ENCODE measurements at places on chromosomes 4 and X.

- no peak overlapping the region for H3K27ac ChIP-seq
- H3K27me3 ChIP-seq = no peaks in the 10 kb centered on the region
- H3K4me3 ChIP-seq = no peak overlapping the region
- no peaks in the 10 kb centered on the region for H3K36me3 ChIP-seq
These were observed 14.9 kb upstream of the CYTL1 start for GRCh38 chr4:5034206-5034605.

DNA sequence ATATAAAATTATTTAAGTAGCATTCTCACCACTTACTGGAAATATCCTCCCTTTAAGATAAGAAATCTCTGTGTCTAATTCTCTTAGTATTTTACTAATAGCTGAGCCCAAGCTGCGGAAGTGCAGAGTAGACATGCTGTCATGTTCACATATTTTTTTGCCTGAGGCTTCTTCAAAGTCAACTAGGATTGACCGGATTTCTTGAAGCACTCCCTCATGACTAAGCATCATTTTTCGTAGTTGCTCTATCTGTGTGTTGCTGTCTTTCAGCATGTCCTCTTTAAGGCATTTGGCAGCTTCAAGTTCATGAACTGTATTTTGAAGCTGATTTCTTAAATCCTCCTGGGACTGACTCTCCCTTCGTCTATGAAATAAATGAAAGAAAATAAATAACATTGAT, 36.9 kb downstream of the CCDC158 start:
- DNase-seq = no peak
- H3K36me3 ChIP-seq = no peaks in the 10 kb centered on the region
- no peaks in the 10 kb centered on the region for H3K4me1 ChIP-seq
- H3K4me3 ChIP-seq = no peak overlapping the region
- H3K27me3 ChIP-seq = no peaks in the 10 kb centered on the region
- H3K27ac ChIP-seq = no peak overlapping the region

DNA sequence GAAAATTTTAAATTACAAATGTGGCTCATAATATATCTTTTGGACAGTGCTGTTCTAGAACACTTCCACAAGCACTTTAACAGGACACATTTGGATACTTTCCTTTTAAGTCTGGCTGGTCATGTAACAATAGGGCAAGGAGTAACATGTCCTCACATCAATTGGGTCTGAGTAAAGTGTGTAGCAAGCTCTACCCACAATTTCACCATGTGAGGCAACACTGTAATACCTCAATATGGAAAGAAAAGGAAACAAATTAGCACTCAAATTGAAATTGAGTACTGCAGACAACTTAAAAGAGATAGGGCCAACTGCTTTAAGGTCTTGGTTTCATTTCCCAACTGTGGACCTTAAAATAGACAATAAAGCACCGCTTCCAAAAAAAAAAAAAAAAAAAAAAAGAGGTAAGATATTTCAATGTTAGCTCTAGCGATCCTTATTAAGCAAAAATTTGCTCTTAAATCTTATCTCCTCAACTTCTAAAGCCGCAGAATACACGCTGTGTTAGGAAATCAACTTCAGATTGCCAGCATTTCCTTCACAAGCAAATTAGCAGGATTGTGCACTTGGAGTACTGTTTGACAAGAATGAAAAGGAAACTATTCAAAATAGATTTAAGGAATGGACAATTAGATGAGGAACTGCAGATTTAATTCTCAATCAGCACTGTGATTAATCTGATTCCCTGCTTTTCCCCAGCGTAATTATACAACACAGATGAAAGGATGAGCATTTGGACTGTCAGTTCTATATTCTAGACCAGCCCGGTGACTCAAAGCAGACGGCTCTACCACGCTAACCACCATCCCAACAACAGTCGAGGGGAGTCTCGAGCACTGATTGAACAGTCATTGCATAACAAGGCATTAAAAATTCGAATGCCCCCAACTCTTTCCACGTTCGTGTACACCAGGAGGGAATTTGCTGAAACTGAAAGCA, 1.6 kb downstream of the CASK start:
- no peak for DNase-seq
- peak overlapping the region; percentile 70 for H3K4me3 ChIP-seq
- no peak overlapping the region for H3K27ac ChIP-seq
- no peaks in the 10 kb centered on the region for H3K36me3 ChIP-seq

GRCh38 chr4:1074077-1074476, 39.3 kb downstream of the RNF212 start:
- DNase-seq = no peak
- H3K4me3 ChIP-seq = no peak overlapping the region
- H3K4me1 ChIP-seq = no peaks in the 10 kb centered on the region

DNA sequence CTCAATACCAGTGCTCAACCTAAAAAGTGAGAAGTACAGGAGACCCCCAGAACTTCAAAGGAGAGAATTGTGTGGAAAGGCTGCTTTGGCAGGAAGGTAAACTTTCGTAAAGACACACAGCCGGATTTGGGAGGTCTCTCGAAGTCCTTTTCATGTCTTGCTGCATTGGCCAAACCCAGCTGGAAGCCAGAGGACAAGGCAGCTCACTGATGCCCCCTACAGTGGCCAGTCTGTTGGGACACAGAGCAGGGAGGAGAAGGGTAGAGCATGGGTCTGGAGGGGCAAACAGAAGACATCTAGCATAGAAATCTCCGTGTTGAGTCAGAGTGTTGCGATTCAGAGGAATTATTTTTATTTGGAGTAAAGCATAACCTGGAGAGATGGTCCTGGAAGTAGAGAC, 198.9 kb downstream of the ANK2 start:
- no peak overlapping the region for H3K27ac ChIP-seq
- DNase-seq = no peak
- H3K27me3 ChIP-seq = no peaks in the 10 kb centered on the region
- no peaks in the 10 kb centered on the region for H3K4me1 ChIP-seq
- H3K36me3 ChIP-seq = no peaks in the 10 kb centered on the region

- H3K36me3 ChIP-seq = no peaks in the 10 kb centered on the region
- no peak overlapping the region for H3K4me3 ChIP-seq
- no peaks in the 10 kb centered on the region for H3K27me3 ChIP-seq
These were observed 200.2 kb downstream of the CLCN4 start for GRCh38 chrX:10356979-10357378.

DNA sequence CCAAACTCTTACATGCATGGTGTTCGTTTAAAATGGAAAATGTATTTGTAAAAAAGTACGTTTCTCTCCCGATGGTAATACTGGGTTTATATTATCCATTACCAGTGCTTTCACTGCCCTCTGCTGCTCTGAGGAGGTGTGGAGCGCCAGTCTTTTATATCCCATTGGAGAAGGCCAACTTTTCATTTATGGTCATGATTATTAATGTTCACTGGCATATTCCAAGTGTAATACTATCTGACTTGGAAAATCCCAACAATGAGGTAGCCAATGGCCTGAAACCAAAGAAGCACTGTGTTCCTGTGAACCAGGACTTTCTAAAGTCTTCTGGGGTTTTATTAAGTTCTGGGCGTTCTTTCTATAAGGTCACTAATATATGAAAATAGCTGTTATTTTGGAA, 80.7 kb downstream of the SYNPO2 start:
- H3K27ac ChIP-seq = peak overlapping the region; percentile 81
- no peaks in the 10 kb centered on the region for H3K36me3 ChIP-seq
- no peak overlapping the region for H3K4me3 ChIP-seq
- peaks cover 58% of the 10 kb centered on the region for H3K4me1 ChIP-seq
- no peaks in the 10 kb centered on the region for H3K27me3 ChIP-seq

DNA sequence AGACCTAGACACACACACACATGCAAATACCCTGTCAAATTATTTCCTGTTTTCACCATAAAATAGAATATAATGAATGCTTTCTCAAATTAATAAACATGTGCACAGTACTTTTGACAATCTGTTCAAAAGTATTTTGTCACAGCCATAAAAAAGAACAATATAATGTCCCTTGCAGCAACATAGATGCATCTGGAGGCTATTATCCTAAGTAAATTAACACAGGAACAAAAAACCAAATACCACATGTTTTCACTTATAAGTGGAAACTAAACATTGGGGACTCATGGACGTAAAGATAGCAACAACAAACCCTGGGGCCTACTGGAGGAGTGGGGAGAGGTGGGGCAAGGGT, 15.5 kb downstream of the RAB40A start:
- no peak overlapping the region for H3K27ac ChIP-seq
- no peaks in the 10 kb centered on the region for H3K36me3 ChIP-seq
- H3K4me1 ChIP-seq = no peaks in the 10 kb centered on the region
- DNase-seq = no peak
- no peak overlapping the region for H3K4me3 ChIP-seq

- H3K36me3 ChIP-seq = no peaks in the 10 kb centered on the region
- no peak for DNase-seq
- no peak overlapping the region for H3K4me3 ChIP-seq
These were observed 83.4 kb upstream of the NKX1-1 start for GRCh38 chr4:1489639-1489995.

GRCh38 chr4:61959087-61959486, 759.0 kb downstream of the ADGRL3 start:
- no peak overlapping the region for H3K4me3 ChIP-seq
- no peak overlapping the region for H3K27ac ChIP-seq
- no peaks in the 10 kb centered on the region for H3K4me1 ChIP-seq
- no peak for DNase-seq
- no peaks in the 10 kb centered on the region for H3K36me3 ChIP-seq

DNA sequence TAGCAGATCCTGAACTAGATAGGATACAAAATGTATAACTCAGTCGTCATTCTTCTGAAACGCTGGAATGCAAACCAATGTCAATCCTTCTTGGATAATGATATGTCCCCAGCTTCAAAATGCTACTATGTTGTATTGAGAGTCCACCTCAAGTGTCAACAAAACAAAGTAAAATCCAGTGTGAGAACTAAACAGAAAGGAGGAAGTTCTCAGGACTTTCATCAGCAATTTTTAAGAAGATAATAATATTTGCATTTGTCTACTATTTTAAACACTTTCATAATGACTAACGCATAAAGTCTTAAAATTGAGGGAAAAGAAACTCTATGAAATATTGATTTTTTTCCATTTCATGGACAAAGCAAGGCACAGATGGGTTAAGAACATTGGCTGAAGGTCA, 36.3 kb downstream of the SOD3 start:
- H3K4me3 ChIP-seq = no peak overlapping the region
- H3K36me3 ChIP-seq = peaks cover 87% of the 10 kb centered on the region
- H3K27ac ChIP-seq = no peak overlapping the region
- no peaks in the 10 kb centered on the region for H3K27me3 ChIP-seq
- DNase-seq = no peak
- no peaks in the 10 kb centered on the region for H3K4me1 ChIP-seq

- H3K4me3 ChIP-seq = no peak overlapping the region
- H3K4me1 ChIP-seq = no peaks in the 10 kb centered on the region
- no peak for DNase-seq
- H3K27ac ChIP-seq = no peak overlapping the region
- H3K36me3 ChIP-seq = no peaks in the 10 kb centered on the region
These were observed 237.8 kb downstream of the NDST4 start for GRCh38 chr4:114875630-114876029.

DNA sequence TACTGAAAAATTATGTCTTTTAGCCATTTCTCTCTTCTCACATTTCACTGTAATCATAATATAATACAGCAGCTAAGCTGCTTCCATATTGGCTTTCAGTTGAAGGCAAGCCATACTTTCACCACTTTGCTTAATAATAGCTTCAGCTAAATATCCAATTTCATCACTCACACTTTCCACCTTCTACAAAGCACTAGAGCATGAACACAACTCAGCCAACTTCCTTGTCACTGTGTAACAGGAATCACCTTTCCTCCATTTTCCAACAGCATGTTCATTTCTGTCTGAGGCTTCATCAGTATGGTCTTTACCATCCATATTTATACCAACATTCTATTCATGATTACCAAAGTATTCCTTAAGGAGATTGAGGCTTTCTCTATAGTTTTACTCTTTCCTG, 219.8 kb upstream of the CTSO start:
- H3K27me3 ChIP-seq = no peaks in the 10 kb centered on the region
- H3K4me1 ChIP-seq = no peaks in the 10 kb centered on the region
- H3K27ac ChIP-seq = no peak overlapping the region
- H3K36me3 ChIP-seq = no peaks in the 10 kb centered on the region

DNA sequence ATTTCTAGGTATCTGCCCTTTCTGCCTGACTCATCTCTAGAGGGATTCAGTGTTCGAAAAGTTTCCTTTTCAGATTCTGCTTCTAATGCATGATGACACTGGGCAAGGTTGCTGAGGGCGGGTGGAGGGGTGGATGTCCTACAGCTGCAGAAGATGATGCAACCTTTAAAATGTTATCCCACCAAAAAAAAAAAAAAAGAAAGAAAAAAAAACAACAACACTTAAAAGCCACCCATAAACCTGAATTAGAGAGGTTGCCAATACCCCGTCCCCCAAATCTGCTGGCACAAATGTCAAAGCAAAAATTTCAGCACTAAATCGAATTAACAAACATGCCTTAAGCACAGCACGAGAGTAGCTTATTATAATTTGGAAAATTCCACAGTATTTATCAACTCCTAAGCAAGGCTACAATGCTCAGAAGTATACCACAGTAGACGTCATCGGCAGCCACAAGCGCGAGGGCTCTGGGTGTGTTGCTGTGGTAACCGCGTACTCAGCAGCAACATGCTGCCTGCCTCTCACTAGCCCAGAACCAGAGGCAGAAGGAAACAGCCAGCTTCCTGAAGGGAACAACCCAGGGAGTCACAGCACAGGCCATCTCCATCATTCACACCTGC, 167.5 kb upstream of the MAP3K15 start:
- H3K36me3 ChIP-seq = no peaks in the 10 kb centered on the region
- no peak overlapping the region for H3K4me3 ChIP-seq
- DNase-seq = peak; percentile 54
- H3K4me1 ChIP-seq = peaks cover 9% of the 10 kb centered on the region
- no peak overlapping the region for H3K27ac ChIP-seq

DNA sequence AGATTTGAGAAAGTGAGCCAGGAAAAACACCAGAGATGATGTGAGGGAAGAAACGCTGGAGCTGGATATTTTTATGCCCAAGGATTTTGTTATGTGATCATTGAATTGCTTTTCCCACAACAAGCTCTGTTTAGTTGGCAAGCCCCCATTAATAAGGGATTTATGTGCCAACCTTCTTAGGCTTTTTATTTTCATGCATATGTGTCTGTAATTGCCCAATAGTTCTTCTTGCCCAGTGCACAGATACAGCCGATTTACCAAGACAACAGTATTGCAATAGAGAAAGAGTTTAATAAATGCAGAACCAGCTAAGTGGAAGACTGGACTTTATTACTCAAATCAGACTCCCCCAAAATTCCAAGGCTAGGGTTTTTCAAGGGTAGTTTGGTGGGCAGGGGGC, 57.7 kb downstream of the TRIM2 start:
- DNase-seq = no peak
- no peaks in the 10 kb centered on the region for H3K27me3 ChIP-seq
- H3K4me1 ChIP-seq = peaks cover 27% of the 10 kb centered on the region
- no peak overlapping the region for H3K4me3 ChIP-seq
- H3K27ac ChIP-seq = no peak overlapping the region

DNA sequence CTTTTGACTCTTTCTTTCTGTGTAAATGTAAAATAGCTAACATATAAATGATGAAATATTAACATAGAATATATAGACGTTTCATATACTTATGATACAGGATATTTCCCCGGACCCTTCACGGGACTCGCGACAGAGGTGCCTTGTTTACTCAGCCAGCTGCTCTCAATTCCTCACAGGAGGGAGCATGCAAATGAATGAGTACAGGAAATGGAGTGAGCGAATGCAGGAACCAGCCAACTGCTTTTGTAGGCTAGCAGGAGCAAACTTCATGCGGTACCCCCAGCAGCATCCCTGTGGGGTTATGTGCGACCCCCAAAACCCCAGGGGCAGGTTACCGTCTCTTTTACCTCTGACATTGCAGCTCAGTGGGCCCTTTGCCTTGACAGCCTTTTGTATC, 110.3 kb upstream of the PDHA2 start:
- no peak overlapping the region for H3K27ac ChIP-seq
- H3K36me3 ChIP-seq = no peaks in the 10 kb centered on the region

Measured in heart left ventricle (tissue), 16 donors.